ENCODE measurements at places on chromosomes 3 and 15.

DNA sequence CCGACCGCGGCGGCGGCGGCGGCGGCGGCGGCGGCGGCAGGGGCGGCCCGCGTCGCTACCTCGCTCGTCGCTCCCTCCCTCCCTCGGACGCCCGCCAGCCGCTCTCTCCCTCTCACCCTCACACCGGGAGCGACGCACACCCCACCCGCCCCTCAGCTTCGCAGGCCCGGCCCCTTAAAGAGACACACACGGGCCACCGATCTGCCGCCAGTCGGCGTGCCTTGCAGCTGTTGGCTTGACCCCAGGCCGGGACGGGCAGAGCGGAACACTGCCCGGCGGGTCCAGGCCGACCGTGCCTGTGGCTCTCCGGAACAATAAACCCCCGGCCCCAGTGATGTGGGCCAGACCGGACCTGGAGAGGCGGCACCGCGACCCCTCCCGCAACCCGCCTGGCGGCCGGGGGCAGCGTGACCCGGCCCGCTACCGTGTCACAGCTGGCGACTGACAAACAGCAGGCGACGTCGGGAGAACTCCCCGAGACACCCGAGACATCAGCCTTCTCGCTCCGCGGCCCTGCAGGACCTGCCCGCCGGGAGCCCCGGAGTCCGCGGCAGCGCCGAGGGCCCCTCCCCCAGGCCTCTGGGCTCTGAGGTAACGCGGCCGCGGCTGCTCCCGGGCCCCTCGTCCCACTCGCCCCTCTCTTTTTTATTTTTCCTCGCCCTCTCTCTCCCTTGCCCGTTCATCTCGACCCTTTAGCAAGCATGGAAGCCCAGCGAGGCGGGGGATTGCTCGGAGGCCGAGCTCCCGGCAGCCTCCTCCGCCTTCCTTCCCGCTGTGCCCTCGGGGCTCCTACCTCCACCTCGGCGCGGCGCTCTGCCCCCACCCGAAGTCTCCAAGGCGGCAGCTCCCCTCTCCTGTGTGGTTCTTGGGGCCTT is at the start of gene SETD2:
Gene SETD2, minus strand, starts transcription at position 107 of the 875 bp plus-strand sequence. CDS start 189 bp downstream, outside the sequence.
- peak; percentile 87 for DNase-seq

- DNase-seq: no peak
Measured at GRCh38 chr3:13705702-13706280, 156.9 kb downstream of the FBLN2 start.

GRCh38 chr3:117545484-117545883 is 835.9 kb downstream of the TUSC7 start:
- no peak for DNase-seq

DNA sequence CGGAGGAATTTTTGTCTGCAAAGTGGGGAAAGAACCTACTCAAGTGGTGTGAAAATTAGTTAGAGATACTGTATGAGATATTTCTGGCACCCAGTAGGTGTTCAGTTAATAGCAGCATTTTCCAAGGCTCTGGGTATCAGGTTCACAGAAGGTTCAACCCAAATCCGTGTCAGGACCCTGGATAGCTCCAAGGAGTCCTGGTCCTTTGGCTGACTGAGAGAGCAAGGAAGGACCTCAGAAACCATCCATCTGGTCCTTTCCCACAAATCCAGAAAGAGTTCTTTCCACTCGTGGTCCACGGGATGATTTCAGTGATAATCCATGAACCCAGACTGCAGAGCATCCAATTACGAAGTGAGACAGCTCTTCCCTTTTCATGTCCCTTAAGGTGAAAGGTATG is 51.4 kb downstream of the SLC6A11 start:
- DNase-seq: no peak

DNA sequence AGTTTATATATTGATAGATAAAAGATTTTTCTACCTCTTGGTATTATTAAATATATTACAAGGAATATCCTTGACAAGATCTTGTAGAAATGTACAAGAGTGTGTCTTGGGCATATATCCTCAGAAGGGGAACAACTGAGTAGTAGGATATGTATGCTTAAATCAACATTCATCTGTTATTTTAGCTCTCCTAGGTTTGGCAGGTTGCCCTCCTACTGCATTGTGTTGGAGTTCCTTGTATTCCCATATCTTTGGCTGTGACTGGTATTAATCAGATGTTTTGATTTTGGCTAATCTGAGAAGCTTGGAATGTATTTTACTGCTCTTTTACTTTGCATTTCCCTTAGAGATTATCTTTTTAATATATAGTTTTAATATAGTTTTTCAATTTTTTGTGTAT is 4.6 kb downstream of the MYRIP start:
- no peak for DNase-seq

DNA sequence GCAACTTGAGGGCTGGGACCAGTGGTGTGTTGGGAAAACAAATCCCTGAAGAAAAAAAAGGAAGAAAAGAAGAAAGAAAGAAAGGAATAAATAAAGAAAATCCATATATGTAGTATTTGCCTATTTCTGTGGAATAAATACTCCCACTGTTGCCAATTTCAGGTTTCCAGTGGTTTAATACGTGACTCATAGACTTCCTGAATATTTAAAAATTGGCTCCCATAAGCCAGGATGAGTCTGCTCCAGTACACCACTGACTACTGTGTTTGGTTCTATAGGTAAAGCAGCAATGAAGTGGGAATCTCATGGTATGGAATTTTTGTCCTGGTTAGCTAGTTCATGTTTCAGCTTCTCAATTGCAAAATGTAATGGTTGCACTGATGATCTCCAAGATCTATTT is 31.6 kb downstream of the PYDC2 start:
- no peak for DNase-seq

DNA sequence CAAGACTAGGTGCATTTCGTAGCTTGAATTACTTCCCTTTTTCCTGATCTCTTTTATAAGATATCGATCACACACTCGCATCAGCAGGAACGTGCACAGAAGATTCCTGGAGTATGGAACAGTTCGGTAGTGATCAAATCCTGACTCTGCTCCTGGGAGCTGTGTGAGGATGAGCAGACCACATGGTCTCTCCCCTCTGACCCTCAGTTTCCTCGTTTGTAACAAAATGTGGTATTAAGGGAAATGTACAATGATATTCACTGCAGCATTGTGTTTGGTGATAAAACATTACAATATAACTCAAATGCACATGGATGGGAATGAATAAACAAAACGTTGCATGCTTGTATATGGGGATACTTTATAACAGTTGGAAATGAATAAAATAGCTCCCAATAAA is 26.7 kb downstream of the TMED3 start:
- no peak for DNase-seq

GRCh38 chr3:127444761-127445160 is 145.8 kb downstream of the TPRA1 start:
- DNase-seq: no peak

DNA sequence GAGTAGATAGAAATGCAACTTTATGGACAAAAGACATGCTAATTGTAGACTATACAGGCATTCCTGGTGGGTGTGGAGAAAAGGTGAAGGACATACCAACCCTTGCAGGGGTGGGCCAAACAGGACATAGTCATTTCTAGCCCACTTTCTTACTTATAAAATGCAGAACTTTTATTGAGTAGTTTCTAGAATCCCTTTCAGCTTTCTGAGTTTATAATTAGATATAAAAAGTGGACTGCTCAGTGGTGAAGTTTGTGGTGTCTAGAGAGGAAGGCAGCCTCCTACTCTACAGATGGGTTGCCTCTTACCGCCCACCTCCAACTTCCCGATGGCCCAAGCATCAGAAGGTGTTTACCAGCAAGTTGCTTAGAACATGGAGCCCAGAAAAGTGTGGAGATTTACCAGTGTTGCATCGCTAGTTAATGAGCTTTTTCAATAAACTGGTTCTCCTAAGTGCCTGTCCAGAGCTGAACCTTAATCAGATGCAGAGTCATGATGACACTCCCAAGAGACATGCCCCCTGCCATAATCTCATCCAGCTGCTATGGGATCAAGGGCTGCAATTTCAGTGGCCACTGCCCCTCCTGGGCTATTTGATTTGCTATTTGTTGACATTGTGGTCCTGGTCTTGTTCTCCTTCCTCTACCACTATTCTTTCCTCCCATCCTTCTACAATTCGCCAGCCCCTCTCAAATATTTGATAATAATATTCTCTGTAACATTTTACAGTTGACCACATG is 77.5 kb upstream of the STRIT1 start:
- DNase-seq: no peak

DNA sequence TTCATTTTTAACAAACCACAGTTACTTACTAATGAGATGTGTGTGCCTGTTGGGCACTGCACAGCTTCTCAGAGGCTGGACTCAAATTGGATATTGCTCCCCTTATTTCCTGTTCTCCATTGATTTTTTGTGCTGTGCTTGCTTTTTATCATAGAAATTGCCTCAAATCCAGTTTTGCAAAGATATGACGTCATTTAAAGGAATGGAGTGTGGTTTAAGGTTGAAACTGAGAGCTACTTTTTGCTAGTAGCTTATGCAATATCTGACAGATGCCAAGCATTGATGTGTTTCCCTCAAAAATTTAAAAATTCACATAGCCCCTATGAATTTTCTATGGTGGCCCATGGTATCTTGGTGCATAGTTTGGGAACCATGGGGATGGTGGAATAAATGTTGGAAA is 67.7 kb upstream of the ROPN1 start:
- no peak for DNase-seq

GRCh38 chr3:196179380-196180308 is 31.6 kb downstream of the ZDHHC19 start:
- DNase-seq: peak; percentile 83

- DNase-seq: no peak
Measured at GRCh38 chr3:82736696-82737277, 975.3 kb upstream of the GBE1 start.

GRCh38 chr3:195260280-195260905 is 10.6 kb downstream of the XXYLT1 start:
- DNase-seq: no peak

- no peak for DNase-seq
Measured at GRCh38 chr3:112393360-112393728, 60.4 kb downstream of the CD200 start.

GRCh38 chr3:101720851-101721840 is 3.3 kb upstream of the CEP97 start:
- DNase-seq: peak; percentile 33

DNA sequence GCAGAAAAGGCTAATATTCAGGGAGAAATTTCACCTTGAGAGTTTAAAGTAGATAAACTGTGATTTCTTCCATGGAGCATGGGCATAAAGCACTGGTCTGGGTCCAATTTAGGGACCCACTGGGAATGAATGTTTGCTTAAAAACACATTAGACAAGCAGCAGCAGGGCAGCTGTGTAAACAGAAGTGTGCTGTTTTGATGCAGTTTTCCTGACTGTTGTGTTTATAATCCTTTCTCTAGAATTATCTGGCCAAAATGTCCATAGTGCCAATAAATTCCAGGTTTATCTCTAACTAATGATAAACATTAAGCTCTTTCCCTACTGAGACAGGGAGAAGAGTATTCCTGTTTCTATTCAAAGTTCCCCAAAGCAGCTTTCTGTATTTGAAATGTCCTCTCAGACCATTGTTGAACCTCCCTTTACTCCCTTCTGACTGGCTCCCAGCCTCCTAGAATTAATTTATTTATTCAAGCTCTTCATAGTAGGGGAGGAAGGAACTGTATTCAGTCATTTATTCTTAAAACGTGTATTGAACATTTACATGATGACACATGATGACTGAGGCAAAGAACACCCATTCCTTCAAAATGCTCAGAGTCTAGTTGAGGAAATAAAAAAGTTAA is 7.0 kb upstream of the TM4SF18 start:
- DNase-seq: no peak

DNA sequence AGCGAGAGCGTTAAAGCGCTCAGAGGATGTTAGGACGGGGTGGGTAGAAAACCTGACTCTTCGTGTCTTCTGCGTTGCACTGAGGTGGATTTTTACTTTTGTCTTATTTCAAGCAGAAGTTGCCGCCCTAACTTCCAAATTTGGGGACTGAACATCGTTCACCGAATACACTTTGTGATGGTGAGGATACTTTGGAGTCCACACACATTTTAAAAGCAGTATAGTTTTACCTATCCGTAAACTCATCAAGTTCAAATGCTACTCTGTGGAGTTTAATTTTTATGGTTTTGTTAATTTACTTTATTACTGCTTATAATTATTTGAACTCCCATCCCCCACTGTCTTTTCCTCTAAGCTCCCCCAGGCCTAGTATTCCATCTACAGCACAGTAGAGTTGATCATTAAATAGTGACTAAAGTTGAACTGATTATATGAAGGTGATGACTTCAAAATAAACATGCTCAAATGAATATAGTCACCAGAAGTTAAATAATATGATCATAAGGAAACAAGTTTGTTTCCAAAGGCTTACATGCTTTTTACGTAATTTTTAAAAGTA is 617 bp upstream of the EOGT start:
- DNase-seq: no peak

- no peak for DNase-seq
Measured at GRCh38 chr15:90991587-90992285, 2.6 kb downstream of the PRC1 start.

GRCh38 chr3:99624496-99625236 is 13.7 kb upstream of the COL8A1 start:
- DNase-seq: no peak

- no peak for DNase-seq
Measured at GRCh38 chr3:120461416-120461815, 10.6 kb upstream of the FSTL1 start.

- no peak for DNase-seq
Measured at GRCh38 chr3:25594007-25594502, 70.7 kb downstream of the TOP2B start.

DNA sequence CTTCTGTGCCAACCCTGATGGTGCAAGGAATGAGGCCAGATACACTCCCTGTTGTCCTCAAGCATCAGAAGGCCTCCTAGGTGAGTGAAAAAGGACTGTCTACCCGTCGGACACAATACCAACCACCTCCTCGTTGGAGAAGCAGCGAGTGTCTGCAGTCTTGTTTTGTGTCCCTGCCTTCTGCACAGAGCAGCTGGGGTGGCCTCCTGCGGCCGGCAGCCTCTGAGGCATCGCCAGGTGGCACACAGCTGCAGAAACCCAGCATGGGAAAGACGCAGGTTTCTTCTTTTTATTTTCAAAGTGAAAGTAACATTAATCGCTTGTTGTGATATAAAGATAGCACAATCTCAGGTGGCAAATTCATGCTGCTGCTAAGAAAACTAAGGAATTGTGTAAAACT is 509.9 kb downstream of the OCA2 start:
- no peak for DNase-seq

DNA sequence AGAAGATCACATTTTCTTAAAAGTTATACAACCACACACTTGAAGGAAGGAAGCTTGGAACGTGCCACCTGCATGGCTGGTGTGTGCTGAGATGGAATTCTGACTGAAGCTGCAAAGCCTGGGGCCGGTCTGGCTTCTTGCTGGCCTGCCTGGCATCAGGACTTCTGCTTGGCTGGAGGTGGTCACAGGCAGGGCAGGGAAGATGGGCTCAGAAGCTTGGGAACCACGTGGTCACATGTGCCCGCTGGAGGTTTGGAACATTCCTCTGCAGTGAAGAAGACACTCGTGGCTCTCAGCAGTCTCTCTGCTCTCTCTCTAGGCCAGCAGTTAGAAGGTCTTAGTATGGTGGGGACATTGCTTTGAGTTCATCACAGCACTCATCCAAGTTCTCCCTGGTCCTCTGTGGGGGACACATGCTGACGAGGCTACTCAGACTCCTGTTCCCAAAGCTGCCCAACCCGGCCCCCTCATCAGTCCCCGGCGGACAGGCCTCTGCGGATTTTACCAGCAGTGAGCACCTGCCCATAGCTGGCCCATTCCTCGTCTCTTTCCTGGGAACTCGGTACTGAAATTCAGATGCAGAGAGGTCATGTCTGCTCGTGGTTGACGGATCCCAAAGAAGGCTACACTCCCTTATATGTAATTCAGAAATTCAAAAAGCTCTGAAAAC is 229.0 kb downstream of the ADAMTS17 start:
- DNase-seq: no peak
